ENCODE measurements at places on chromosomes 1 and 21. TPM values are rescaled to one million over a fixed set of nuclear protein-coding genes. Genes with fewer than 3 reads are reported as not detected.

- H3K36me3 ChIP-seq, result no peaks in the 10 kb centered on the region
- no peak overlapping the region for H3K27ac ChIP-seq
- DNase-seq, result no peak
- H3K27me3 ChIP-seq, result no peaks in the 10 kb centered on the region
- no peak overlapping the region for H3K4me3 ChIP-seq
- H3K4me1 ChIP-seq, result no peaks in the 10 kb centered on the region
Observed at GRCh38 chr1:164578479-164579200, 19.7 kb downstream of the PBX1 start.

- no peak for DNase-seq
- H3K36me3 ChIP-seq, result no peaks in the 10 kb centered on the region
- no peaks in the 10 kb centered on the region for H3K4me1 ChIP-seq
- no peaks in the 10 kb centered on the region for H3K27me3 ChIP-seq
Observed at GRCh38 chr1:10813799-10814198, 17.4 kb upstream of the CASZ1 start.

- no peak overlapping the region for H3K27ac ChIP-seq
- H3K4me3 ChIP-seq, result no peak overlapping the region
- DNase-seq, result no peak
- no peaks in the 10 kb centered on the region for H3K36me3 ChIP-seq
- peaks cover 4% of the 10 kb centered on the region for H3K27me3 ChIP-seq
Observed at GRCh38 chr1:247435030-247435758, 19.2 kb downstream of the NLRP3 start.

- no peaks in the 10 kb centered on the region for H3K4me1 ChIP-seq
- no peak overlapping the region for H3K4me3 ChIP-seq
- DNase-seq, result no peak
Observed at GRCh38 chr21:29730281-29730680, 209.5 kb downstream of the GRIK1 start.

Gene USH2A
- not detected for total RNA-seq

Gene RGS7
- total RNA-seq, result 0.10 TPM

Gene TTC39A
- 8.3 TPM for total RNA-seq

Measured in Panc1 (cell line).